Spinal cord (tissue), 10 donors: ENCODE measurements at places on chromosomes 16 and 17. TPM values are rescaled to one million over a fixed set of nuclear protein-coding genes. Genes with fewer than 3 reads are reported as not detected.

Gene ENKD1
- 9.5 TPM for total RNA-seq

Gene COL1A1
- total RNA-seq: 2,315 TPM

Gene CPSF4L
- not detected for total RNA-seq

Gene TEX19
- not detected for total RNA-seq

Gene NUPR1
- total RNA-seq: 1.6 TPM

Gene RNF151
- not detected for total RNA-seq

Gene SGF29
- 29.6 TPM for total RNA-seq

Gene TMC5
- 0.20 TPM for total RNA-seq

Gene VMO1
- 2.0 TPM for total RNA-seq
